ENCODE measurements at places on chromosomes 3 and 15. TPM values are rescaled to one million over a fixed set of nuclear protein-coding genes. Genes with fewer than 3 reads are reported as not detected.

Gene EPHB3
- 0.51 TPM for polyA plus RNA-seq

GRCh38 chr3:79366414-79366813 lies 401.4 kb downstream of the ROBO1 start:
- H3K4me3 ChIP-seq, result no peak overlapping the region
- H3K4me1 ChIP-seq, result no peaks in the 10 kb centered on the region
- peaks cover 7% of the 10 kb centered on the region for H3K27me3 ChIP-seq
- H3K27ac ChIP-seq, result no peak overlapping the region

GRCh38 chr15:81740416-81740815 lies 305.4 kb downstream of the MEX3B start:
- H3K36me3 ChIP-seq, result no peaks in the 10 kb centered on the region
- no peak overlapping the region for H3K4me3 ChIP-seq
- H3K4me1 ChIP-seq, result no peaks in the 10 kb centered on the region
- H3K27ac ChIP-seq, result no peak overlapping the region
- no peak for DNase-seq
- no peaks in the 10 kb centered on the region for H3K27me3 ChIP-seq

Gene GPR160
- 1.0 TPM for polyA plus RNA-seq

GRCh38 chr3:134929976-134930375 lies 134.9 kb downstream of the EPHB1 start:
- H3K4me3 ChIP-seq, result no peak overlapping the region
- H3K27me3 ChIP-seq, result no peaks in the 10 kb centered on the region
- no peaks in the 10 kb centered on the region for H3K36me3 ChIP-seq
- no peak for DNase-seq
- H3K27ac ChIP-seq, result no peak overlapping the region

DNA sequence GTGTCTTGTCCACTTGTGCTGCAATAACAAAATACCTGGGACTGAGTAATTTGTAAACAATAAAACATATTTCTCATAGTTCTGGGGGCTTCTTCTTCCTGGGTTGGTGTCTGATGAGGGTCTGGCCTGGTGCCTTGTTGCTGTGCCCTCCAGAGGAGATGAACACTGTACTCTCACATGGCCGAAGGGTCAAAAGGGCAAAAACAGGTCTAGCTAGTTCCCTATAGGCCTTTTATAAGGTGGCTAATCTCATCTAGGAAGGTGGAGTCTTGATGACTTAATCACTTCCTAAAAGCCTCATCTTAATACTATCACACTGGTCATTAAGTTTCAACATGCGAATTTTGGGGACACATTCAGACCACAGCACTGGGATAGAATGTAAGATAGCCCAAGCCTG lies 228.4 kb downstream of the TLE3 start:
- H3K27me3 ChIP-seq, result no peaks in the 10 kb centered on the region
- DNase-seq, result no peak
- H3K4me3 ChIP-seq, result no peak overlapping the region
- H3K36me3 ChIP-seq, result no peaks in the 10 kb centered on the region

Data from heart right ventricle (tissue), 16 donors.